ENCODE measurements at places on chromosomes 2 and 18.
A peak's percentile ranks its signal among the peaks of the same experiment; 100 is the strongest.

DNA sequence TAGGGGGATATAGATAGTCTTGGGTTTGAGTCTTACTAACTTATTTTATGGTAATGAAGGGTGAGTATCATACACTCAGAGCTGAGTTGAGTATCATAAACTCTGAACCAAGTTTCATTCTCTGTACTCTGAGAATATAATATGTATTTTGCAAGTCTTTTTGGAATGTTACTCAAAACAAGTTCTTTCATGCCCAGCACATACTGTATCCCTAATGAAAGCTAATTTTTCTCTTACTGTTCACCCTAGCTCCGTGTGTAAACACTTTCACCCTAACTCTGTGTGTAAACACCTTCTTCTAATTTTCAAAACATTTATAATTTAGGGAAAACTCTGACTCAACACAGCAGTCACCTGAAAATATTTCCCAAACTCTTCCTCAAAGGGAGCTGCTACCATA is 29.7 kb upstream of the CHST9 start:
- no peak for DNase-seq

DNA sequence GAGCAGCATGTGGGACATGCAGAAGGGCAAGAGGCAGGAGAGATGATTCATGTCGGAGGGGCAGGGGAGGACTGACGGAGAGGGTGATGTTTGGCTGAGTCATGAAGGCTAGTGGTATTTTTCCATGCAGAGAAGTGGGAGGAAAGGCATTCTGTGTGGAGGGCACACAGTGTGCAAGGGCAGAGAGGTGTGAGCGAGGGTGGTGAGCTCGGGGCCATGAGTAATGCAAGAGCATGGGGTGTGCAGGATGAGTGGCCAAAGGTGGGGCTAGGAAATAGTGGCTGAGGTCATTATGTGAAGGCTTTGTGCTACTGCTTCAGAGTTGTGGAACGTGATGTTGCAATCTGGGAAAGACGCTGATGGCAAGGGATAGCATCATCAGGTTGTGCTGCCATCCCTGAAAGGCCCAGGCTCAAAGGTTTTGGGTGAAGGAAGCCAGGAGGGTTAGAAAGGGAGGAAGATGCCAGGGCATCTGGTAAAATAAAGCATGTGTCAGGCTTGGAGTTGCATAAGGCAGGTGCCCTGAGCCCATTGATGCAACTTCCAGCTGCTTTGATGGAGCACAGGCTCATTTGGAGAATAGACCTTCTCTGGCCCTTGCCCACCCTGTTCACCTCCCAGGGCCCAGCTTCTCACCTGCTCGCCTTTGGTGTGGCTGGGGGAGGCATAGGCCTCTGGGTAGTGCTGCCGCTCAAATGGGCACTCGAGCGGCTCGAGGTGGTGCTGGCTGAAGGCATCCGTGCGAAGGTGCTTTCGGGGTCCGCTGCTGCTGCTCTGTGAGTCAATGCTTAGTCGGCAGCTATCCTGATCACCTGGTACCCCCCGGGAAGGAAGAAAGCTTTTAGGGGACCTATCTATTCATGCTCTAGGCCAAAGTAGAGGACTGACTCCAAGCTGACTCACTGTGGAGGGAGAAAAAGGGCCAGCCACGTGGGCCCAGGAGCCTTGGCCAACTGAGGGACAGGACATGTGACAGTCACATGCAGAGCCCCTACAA is 37.5 kb downstream of the PAX8 start:
- peak; percentile 40 for DNase-seq

GRCh38 chr18:3692691-3693090 is 242.7 kb downstream of the TGIF1 start:
- no peak for DNase-seq

DNA sequence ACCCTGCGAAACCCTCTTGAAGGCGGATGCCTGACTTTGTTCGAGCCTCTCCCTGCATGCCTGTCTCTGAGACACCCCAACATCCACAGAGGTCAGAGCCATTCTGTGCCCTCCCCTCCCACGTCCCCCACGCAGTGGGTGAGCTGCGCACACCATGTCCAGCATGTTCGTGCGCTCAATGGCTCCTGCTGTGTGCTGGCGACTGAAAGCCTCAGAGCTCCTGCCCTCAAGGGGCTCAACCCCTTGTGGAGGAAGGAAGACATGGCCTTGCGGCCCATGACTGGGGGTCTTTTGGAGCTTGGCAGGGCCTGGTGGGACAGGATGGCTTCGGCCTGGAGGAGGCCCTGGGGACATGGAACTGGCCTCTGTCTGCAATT is 45.7 kb downstream of the ANKMY1 start:
- no peak for DNase-seq

GRCh38 chr2:207071820-207072219 is 93.9 kb downstream of the KLF7 start:
- no peak for DNase-seq

Data from activated CD4-positive, alpha-beta T cell treated with anti-CD3 and anti-CD28 coated beads for 4 hours (primary cell).